ENCODE measurements at places on chromosomes 3 and 15. TPM values are rescaled to one million over a fixed set of nuclear protein-coding genes. Genes with fewer than 3 reads are reported as not detected.

- DNase-seq: no peak
Measured at GRCh38 chr15:59702351-59702750, 13.2 kb upstream of the BNIP2 start.

TICRR gene
- 21.0 TPM for total RNA-seq

GRCh38 chr3:154334973-154335420 lies 10.7 kb upstream of the DHX36 start:
- DNase-seq: no peak

DNA sequence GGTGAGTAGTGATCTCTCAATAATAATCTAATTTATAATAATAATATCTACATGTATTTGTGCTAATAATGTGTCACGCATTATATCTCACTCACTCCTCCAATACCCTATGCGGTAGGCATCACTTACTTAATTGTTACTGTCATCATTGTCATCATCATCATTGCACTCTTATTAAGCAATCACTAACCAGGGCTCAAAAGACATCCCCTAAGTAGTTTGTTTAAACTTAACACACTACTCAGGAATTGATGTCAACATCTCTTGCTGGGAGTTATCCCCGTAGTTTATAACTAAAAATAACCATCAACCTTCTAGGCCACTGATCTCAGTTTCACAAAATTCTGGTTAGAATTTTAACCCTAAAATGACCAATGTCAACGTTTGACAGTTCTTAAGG lies 56.8 kb upstream of the ICE2 start:
- no peak for DNase-seq

NOX5 gene
- total RNA-seq: not detected

DNA sequence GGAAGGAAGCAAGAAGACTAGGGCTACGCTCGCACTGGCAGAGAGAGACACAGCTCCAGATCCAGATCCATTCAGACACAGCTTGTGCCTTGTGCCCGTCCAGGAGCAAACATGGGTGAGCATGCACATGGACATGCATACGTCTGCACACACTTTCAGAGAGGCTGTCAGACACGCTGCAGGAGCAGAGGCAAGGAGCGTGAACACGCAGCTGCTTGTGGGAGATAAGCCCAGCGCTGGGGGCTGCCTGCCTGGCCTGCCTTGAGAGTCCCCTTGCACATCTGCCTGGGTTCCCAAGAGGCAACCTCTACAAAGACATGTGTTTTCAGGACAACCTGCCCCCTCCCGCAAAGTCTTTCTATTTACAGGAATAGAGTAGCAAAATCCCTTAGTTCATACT lies 13.6 kb upstream of the BAHD1 start:
- no peak for DNase-seq

DNA sequence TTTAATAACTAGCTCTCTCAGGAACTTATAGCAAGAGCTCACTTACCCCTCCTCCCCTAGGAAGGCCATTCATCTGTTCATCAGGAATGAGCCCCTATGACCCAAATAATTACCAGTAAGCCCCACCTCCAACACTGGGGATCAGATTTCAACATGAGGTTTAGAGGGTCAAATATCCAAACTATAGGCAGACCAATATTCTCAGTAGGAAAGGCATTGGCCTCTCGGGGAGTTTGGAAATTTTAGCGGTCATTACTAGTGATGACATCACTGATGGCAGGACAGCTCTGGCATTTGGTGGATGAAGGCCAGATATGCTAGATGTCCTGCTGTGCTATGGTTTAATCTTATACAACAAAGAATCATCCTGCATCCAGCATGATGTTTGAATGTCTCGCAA lies 15.2 kb upstream of the CD47 start:
- DNase-seq: peak; percentile 38

DNA sequence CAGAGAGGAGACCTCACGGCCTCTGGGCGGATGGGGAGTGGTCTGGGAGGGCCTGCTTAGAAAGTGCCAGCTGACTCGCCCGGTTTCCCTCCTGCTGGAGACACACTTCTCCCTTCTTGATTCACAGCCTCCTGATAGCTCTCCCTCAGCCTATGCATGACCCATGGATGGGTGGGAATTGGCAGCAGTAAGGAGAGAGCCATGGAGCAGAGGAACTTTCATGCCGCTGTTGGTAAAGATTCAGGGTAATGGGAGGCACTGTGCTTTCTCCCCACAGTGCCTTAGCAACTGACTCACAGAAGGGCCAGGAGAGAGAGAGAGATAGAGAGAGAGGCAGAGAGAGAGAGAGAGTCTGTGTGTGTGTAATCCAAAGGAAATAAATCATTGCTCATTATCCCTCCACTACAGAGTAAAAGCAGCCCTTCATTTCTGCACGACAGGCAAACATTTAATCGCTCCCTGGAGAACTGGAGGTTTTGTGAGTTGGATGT lies 82.8 kb downstream of the SEMA5B start:
- no peak for DNase-seq

DNA sequence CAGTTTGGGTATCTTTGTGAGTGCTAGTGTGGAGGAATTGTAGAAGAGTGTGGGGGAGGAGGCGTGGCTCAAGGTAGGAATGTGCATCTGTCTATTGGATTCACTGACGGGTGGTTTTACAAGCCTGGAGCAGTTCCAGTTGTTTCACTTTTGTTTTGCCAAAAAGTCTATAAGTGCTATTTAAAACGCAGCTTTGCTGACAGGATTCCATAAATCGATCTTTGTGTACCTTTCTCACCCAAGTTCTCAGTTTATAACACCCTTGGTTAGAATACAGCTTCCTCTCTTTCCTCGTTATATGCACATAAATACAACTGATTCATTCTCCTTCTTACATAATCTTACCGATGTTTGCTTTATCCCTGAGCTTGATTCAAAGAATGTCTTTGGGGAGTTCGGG lies 123.2 kb upstream of the UBE2E2 start:
- DNase-seq: no peak

THPO gene
- total RNA-seq: not detected

- DNase-seq: no peak
Measured at GRCh38 chr3:166897811-166898210, 482.3 kb downstream of the ZBBX start.

SHC4 gene
- 21.2 TPM for total RNA-seq

NANOGP8 gene
- not detected for total RNA-seq

GRCh38 chr3:58205981-58206380 lies 4.8 kb downstream of the DNASE1L3 start:
- no peak for DNase-seq

CCR9 gene
- not detected for total RNA-seq

GRCh38 chr15:91921188-91921842 lies 67.8 kb downstream of the SLCO3A1 start:
- peak; percentile 62 for DNase-seq

DNA sequence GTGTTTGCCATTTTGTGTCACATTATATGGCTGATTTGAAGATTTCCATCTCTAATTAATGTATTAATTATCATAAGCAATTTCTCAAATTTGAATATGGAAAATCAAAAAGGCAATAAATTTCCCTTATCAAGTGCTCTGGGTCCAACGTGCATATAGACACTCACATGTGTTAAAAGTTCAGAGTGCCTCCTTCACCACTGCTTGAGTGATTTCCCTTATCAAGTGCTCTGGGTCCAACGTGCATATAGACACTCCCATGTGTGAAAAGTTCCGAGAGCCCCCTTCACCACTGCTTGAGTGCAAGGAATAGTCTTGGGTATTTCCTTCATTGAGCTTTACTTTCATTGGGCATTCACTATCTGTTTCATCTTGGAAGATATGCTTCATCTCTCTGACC lies 421.0 kb upstream of the ZNF717 start:
- DNase-seq: no peak

- DNase-seq: no peak
Measured at GRCh38 chr3:43998836-43999727, 242.6 kb upstream of the TOPAZ1 start.

GRCh38 chr3:119408243-119408950 lies 55.0 kb downstream of the TMEM39A start:
- no peak for DNase-seq
